CD4-positive, alpha-beta T cell treated with Interleukin-4 for 1 hour (primary cell): ENCODE measurements at places on chromosomes 5 and 9.

GRCh38 chr5:16918156-16918555 lies 17.9 kb downstream of the MYO10 start:
- no peak for DNase-seq

DNA sequence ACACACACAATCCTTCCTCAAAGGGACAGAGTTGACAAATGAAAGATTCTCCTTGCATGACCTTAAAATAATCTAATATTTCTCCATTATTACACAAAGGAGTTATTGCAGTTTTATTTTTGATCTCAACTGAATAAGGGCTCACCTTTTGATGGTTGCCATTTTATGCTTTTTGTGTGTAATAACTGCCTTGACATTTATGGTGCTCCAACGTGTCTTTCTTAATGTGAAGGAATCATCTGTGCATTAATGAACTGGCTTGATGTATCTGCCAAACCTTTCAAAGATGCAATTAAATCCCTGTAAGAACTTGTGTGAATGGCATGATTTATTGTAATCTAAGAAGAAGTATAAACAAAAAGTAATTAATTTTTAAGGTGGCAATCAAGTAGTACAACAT lies 1519.8 kb upstream of the CDH9 start:
- no peak for DNase-seq

DNA sequence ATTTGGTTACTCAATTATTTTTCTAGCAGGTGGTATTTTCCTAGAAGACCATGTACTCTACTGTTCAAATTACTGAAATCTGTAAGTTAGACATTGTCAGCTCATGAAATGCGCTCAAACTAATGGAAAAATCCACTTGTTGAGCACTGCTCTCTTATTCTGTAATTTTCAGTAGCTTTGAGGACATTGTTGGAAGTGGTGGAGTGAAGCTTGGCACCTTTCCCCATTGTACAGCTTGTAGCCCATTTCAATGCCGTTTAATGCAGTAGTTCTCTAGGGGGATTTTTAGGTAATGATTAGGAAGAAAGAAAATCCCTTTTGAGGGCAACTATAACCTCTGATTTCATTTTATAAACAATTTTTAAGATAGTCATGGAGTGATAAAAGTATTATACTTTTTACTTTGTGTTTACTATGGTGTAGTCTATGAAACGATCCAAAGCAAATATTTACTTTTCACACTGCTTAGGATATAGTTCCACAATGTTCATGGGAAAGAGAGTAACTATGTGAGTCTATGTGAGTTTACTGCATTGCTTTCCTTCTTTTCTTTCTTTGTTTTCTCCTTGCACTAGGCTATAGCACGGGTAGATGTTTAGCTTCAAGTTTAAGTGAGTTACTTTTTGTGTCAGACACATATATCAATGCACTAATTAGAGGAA lies 165.8 kb upstream of the ANKH start:
- no peak for DNase-seq

DNA sequence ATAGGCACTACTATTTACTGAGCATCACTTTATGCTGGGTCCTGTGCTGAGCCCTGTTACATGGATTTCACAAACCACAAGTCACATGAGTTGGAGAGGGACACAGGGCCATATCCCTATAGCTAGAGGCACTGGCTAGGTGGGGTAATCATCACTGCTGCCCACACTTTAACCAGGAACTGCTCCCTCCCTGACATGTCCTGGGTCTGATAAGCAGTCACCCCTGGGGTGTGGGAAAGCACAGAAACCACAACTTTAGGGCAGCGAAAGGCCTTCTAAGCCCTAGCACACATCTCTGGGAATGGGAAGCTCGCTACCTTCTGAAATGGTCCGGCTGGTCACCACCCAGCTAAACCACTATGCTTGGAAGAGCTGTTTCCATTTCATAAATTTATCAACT lies 15.0 kb downstream of the TBC1D2 start:
- DNase-seq: no peak

DNA sequence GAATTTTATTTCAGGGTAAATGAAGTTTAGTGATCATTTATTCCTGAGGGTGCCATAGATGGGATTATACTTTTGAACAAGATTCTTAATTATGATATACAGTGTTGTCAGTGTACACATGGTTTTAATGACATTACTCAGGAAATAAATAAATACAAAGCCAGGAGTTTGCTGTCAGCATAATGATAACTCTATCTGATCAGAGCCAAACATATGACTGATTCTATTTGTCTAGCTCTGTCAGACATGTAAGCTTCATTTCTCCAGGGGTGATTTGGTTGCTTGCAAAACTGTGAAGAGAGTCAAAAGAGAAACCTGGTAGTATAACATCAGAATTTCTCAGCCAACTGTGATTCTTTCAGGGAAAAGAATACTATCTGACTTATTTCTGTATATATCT lies 1425.8 kb upstream of the C9orf72 start:
- no peak for DNase-seq

- no peak for DNase-seq
Measured at GRCh38 chr5:31741496-31741895, 102.6 kb downstream of the PDZD2 start.

GRCh38 chr5:41240985-41241384 lies 27.7 kb upstream of the C6 start:
- DNase-seq: no peak

DNA sequence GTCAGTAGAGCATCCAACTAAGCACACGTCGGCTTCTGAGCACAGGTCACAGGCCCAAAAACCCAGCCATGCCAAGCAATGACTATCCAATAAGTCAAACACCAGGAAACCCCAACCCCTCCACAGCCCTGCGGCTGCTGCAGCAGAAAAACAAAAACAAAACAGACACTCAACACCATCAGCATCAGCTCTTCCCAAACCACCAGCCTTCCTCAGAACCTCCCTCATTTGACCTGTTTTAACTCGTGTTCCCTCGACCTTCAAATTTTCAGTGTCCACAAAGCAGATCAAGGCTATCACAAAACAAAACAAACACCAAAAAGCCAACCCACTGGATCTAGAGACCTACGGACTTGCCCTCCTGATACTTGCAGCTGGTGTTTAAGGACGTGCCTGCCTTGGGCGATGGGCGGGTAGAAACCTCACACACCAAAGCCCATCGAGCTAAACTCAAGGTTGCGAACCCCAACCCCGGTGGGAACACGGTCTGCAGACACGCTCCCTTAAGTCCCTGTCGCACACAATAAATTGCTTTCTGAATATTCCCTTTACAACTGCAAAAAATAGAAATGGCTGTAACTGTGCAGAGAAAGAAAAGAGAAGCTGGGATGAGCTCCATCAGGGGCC lies 247.1 kb upstream of the ANKRD55 start:
- DNase-seq: peak; percentile 67

GRCh38 chr5:17024686-17025180 lies 88.6 kb upstream of the MYO10 start:
- no peak for DNase-seq

DNA sequence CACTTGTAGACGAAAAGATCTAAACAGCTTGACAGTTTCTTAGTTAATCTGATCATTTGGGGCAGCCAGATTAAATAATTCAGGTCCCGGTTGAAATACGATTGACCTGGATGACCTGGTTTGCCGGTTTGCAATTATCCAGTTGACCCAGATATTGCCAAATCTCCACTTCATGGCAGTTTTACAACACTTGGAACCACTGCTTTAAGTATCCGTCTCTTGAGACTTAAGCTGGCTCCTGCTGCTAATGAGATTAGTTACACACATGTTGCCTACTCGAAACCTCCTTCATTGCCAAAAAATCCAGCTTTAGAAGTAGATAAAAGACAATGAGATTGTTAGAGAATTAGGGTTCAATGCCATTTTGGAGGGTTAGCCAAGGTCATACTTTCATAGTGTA lies 136.2 kb upstream of the HAPLN1 start:
- no peak for DNase-seq

DNA sequence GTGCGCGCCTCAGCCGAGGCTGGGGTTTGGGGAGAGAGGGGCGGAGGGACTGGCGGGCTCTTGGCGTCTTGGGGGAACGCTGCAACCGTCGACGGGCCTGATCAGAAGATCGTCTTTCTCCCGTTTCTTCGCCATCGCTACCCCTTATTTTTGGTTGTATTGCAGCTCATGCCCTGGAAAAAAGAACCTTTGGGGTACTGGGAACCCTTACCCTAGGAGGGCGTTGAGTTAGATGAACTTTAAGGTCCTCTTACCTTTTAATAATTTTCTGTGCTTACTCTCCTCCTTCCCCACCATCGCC lies 719 bp downstream of the PAIP2 start:
- no peak for DNase-seq

GRCh38 chr5:52709167-52709925 lies 78.4 kb upstream of the ITGA1 start:
- DNase-seq: peak; percentile 27

DNA sequence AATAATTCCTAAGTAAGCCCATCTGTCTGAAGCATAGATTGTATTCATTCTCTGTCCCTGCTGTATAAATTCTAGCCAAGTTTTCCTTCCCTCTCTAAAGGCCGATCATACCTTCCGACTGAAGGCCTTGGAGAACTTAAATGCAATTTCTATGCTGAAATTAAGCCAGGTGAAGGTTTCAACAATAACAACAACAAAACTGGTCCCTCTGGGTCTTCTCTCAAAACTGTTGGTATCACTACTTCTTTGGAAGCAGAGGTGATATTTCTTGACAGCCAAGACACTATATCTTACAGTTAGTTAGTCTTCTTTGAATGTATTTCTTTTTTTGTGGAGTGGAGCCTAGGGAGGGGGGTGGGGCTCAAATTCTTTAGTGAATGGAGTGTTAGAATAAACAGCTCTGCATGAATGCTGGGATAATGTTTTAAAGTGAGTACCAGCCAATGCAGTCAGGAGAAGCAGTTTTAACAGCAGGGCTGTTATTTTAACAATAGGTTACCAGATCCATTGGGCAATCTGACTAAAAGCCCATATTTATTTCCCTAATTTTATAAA lies 508.9 kb downstream of the EBF1 start:
- no peak for DNase-seq

- no peak for DNase-seq
Measured at GRCh38 chr5:140635291-140636257, 2.6 kb upstream of the CD14 start.

DNA sequence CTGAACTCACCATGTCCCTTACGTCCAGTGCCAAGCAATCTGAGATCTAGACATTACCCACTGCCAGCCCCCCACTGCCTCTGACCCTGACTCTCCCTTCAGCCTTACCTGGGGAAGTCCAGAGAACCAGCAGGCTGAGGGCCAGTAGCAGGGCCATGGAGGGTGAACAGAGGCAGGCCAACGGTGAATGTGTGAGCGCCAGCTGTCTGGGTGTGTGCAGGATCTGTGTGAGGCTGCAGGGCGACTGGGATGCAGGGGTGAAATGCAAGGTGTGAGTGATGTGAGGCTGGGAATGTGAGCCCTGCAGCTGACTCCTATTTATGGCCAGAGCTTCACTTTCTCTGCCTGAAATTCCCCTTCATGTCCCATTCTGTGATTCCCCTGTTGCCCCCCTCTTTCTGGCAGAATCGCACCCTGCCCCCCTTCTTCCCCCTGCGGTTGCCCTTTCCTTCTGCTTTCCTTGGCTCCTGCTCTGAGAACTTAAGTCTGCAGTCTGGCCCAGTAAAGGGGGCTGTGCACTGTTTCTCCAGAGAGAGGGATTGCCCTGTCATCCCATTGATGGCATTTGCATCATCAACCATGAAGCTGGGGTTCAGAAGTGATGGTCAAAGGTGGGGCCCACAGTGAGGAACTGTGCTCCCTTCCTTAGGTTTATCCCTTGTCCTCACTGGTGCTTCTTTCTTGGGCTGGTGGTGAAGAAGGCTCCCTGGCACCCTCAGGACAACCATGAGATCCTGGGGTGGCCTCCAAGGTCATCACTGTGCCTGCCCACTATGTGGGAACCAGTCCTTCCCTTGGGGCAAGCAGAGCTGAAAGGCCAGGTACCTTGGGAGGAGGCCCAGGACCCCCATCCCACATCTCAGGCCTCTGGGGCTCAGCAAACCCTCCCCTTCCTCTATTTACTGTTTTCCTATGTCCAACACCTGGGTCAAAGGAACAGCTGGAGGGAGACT lies at the start of gene CCL19:
Gene CCL19, minus strand, starts transcription at position 294 of the 953 bp plus-strand sequence. Its CDS starts 137 bp downstream, at position 157.
- DNase-seq: no peak

GRCh38 chr9:98024702-98025101 lies 31.8 kb upstream of the NANS start:
- no peak for DNase-seq

DNA sequence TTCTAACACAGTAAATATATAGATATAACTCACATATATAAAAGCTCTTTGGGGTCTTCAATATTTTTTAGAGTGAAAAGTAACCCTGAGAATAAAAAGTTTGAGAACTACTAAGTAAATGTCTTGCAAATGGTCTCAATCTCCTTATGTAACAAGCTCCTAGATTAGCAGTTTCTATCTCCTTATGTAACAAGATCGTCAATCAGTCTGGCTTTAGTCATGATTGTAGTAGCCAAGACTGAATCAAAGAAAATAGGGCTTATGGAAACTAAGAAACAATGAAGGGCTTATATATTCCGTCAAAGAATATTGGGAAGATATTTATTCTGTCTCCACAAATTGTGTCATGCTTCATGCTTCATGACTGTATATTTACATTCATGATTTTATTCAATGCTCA lies 22.4 kb upstream of the FREM1 start:
- DNase-seq: no peak
